ENCODE measurements at places on chromosomes 2 and 18.

DNA sequence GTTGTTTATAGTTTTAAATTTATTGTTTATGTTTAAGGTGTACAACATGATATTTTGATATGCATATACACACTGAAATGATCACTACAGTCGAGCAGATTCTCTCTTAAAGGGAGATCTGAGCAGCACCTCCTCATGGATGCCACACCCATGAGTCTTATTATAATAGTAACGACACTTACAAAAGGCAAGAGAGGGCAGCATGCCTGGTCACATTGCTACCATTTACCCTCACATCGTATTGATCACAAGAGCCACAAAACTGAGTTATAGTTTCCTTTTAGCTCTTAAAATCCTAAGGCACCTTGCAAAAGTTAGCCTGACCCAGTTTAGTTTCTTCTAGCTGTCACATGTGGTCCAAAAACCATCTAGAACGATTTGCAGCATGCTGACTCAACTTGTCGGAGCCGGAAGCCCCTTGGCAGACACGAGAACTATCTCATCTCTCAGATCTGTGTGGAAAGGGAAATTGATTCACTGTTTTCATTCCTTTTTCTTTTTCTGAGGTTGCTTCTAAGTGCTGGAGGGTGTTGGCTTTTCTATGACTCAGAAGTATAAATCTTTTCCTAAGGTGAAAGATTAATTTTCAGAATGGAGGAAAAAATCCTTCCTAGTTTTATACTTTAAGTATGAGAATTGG, 85.3 kb downstream of the CDC42EP3 start:
- DNase-seq, result no peak

DNA sequence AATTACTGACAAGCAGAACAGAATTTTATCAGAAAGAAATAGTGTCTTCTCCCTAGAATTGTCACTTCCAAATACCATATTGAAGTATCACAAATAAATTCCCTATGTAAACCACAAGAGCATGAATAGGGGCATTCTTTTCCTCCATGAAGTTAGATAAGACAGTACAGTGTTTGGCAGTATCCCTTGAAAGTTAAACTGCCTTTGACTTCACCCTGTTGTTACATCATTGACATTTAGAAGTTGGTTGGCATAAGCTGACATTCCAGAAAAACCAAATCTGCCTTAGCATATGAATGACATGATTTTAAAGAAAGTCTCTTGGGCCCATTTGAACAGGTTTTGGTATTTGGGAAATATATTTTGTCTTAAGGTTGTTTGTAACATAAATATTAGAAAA, 50.2 kb upstream of the OSR1 start:
- no peak for DNase-seq

GRCh38 chr2:46924608-46925007, 9.0 kb upstream of the MCFD2 start:
- DNase-seq, result no peak

DNA sequence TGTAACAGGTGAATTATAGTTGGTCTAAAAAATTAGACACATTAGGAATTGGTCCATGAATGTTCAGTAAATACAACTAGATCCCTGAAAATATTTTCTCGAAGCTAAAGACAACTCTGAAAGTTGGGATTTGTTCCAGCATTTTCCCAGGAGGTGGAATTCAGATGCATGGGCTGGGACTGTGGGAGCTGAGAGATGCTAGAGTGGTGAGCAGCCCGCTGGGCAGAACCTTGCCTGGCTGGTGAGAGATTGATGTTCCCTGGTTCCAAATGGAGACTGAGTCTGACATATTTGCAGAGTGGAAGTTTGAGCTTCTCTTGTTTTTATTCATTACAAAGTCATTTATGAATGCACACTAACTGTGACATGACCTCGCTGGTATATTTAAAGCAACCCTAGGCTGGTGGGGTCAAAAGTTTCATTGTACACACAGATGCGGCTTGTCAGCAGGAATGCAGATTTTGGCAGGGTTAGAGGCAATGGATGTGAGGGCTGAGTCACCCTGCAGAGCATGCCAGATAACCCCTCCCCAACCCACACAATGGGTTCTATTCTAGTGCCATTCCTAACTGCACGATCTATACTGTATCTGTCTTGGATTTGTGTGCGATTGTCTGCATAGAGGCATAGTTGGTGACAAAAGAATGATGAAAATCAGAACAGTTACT, 23.5 kb upstream of the TMEM178A start:
- DNase-seq, result no peak

- no peak for DNase-seq
Measured at GRCh38 chr18:60279391-60279790, 93.2 kb downstream of the MC4R start.

- no peak for DNase-seq
Measured at GRCh38 chr2:240817496-240818292, 2.3 kb downstream of the KIF1A start.

- no peak for DNase-seq
Measured at GRCh38 chr2:109507828-109508227, 105.9 kb downstream of the SEPTIN10 start.

GRCh38 chr2:33322612-33323011, 153.8 kb upstream of the RASGRP3 start:
- DNase-seq, result no peak

- no peak for DNase-seq
Measured at GRCh38 chr2:69561101-69561500, 82.4 kb downstream of the AAK1 start.

DNA sequence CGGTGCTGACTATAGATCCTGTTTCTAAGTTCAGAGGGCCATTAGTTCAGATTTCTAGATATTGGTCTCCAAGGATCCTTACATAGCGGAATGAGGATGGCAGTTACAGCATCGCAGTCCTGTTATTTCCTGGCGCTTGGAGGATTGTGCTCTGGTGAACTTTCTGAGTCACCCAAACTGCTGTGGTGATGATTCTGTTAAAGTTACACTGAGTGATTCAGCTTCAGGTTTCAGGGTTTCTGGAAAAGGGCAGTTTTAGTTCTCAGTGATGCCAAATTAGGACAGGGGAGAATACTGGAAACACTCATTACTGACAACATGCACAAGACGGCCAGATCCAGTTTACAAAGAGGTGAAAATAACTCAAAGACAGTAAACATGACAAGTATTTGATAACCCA, 52.1 kb upstream of the ANKRD62 start:
- DNase-seq, result no peak

DNA sequence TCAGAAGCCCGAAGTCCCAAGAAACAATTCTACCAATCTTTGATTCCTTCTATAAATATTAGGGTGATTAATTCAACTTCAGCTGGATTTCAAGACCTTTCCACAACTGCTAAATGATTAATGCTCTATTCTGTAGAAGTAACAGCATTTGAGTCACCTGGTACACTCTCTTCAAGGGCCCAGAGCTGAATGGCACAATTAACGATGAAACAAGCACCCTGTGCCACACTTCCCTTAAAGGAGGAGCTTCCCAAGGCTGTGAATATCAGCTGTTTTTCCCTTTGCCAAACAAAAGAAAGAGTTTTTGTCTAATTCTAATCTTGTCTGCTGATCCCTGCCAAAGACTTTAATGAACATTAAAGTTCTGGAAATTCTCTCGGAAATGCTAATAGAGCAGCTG, 56.0 kb downstream of the BOD1L2 start:
- DNase-seq, result no peak

DNA sequence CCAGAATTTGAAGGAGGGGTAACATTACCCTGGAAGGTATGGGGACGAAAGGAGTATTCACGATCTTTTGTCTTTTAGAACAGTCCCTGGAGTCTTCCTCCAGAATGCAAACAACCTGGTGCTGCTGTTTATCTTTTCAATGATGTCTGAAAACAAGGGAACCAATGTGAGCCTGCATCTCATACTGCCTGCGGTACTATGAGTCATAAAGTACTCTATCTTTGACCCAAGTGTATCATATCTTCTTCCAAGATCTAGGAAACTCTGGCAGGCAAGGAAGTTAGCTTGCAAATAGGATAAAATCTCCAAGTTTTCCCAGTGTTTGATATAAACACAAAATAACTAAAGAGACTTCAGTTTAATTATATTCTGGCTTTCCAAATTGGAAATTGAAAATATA, 968.5 kb downstream of the LRP1B start:
- DNase-seq, result no peak

- no peak for DNase-seq
Measured at GRCh38 chr18:39571511-39571910, 2005.9 kb upstream of the CELF4 start.

DNA sequence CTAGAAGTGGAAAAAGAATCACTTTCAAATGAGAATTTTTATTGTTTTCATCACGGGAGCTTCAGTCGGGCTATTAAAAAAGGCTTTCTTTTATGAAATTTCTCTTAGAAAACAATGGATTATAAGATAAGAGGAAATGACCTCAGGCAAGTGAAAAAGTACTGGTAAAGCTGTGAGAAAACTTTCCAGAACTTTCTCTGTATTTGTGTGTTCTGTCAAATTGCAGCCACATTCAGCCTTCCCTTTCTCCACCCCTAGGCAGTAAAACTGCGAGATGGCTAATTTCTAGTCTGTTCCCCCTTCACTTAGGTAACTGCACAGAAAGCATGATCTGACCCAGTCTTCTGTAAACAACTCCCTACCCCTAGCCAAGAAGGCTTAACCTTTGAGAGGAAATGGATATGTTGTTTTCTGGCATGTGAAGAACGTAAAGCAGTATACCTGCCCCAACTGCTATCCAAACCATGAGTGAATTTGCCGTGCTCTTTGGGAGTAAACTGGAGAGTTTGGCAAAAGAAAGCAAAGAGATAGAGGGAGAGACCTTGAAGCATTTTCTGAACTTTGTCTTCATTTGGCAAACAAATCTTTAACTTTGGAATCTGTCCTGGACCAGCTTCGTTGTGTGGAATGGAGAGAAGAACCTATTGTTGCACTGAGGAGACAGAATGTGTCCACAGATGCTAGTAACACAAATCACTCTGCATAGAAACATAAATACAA, 105.4 kb downstream of the ETAA1 start:
- DNase-seq, result no peak

Measured in brain pericyte (primary cell).